ENCODE measurements at places on chromosomes 16 and 17.

GRCh38 chr16:84281074-84281473 is 13.6 kb upstream of the WFDC1 start:
- no peak for DNase-seq

DNA sequence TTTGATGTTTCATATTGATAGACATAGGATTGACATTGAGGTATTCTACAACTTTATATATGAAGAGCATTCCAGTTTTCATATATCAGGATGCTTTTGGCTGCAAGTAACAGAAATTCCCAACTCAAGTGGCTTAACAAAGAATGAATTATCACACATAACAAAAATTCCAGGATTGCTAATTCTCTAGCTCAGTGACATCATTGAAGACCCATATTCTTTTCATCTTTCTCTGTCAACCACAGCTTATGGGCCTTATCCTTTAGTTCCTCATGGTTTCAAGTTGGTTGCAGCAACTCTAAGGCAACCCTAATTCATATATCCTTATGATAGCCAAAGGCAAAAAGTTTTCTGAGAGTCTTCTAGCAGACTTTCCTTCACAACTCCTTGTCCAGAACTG is 91.5 kb upstream of the HAS3 start:
- DNase-seq: no peak

DNA sequence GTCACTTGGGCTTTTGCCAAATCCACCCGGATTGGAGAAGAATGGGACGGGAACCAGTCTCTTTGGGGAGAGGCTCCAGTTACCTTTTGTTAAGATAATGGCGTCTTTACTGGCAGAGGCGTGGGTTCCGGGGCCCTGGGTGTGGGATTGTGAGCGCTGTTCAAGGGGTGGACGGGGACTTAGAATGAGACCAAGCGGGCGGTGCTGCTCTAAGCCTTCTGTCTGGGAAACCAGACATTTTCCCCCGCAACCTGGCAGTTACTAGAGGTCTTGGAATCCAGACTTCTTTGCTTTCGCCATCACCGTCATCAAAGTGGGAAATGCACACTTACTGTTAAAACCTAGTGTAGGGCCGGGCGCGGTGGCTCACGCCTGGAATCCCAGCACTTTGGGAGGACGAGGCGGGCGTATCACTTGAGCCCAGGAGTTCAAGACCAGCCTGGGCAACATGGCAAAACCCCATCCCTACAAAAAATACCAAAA is 706 bp downstream of the TEN1 start:
- no peak for DNase-seq

GRCh38 chr17:70190959-70191805 is 21.9 kb downstream of the KCNJ2 start:
- DNase-seq: no peak

- DNase-seq: no peak
Observed at GRCh38 chr17:58246104-58246740, 7.8 kb downstream of the LPO start.

GRCh38 chr17:35998756-35999155 is 2.6 kb downstream of the CCL15 start:
- DNase-seq: no peak

DNA sequence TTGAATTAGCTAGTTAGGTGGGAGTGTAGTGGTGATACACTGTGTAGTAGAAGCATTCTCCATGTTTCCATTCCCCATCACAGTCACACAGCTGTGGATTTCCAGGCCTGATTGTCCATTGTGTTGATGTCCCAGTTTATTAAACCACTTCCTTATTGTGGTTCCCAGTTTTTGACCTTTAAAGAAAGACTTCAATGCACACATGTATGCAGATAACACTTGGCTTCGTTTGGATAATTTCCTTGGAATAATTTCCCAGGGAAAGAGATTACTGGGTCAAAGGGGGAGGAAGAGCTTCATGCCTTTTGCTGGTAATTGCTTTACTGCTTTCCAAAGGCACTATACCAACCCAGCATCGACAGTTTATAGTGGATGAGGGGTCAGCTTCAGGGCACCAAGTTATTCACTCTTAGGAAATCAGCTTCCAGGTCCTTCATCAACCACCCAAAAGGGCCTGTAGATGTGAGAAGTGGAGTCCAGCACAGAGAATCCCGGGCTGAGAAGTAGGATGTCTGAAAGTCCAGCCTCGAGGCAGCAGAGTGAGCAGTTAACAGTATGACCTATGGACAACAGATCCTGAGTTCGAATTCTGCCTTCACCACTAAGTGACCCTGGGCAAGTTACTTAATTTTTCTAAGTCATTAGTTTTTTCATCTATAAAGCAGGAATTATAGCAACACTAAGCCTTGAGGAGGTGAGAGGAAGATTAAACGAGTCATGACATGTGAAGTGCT is 31.3 kb upstream of the TNS4 start:
- DNase-seq: no peak

- no peak for DNase-seq
Observed at GRCh38 chr17:34579979-34580684, 750 bp downstream of the TMEM132E start.

GRCh38 chr17:15890279-15890892 is 54.5 kb upstream of the ADORA2B start:
- DNase-seq: no peak

- DNase-seq: no peak
Observed at GRCh38 chr16:73054813-73055482, 7.0 kb upstream of the ZFHX3 start.

DNA sequence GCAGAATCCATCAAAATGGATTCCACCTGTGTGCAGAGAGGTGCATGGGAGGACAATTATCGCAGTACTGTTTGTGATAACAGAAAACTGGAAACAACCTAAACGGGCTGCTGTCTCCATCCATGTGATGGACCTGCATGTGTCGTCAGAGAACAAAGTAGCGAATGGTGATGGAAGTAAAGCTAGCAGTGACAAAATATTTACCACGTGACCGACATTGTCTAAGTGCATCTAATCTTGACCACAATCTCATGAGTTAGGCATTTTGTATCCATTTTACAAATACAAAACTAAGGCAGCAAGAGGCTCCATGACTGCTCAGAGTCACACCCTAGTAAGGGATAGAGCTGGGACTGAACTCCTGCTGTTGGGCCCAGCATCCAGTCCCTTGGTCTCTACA is 187.3 kb downstream of the LGALS9B start:
- no peak for DNase-seq

GRCh38 chr16:4746215-4746614 is 11.9 kb downstream of the DNAAF8 start:
- DNase-seq: no peak

GRCh38 chr16:1713331-1713730 is 7.3 kb downstream of the MAPK8IP3 start:
- DNase-seq: no peak

Data from stimulated activated CD8-positive, alpha-beta memory T cell treated with anti-CD3 and anti-CD28 coated beads, Interleukin-15, amount 100 ng/mL, for 24 hours (primary cell).